ENCODE measurements at places on chromosomes 1 and 21.

DNA sequence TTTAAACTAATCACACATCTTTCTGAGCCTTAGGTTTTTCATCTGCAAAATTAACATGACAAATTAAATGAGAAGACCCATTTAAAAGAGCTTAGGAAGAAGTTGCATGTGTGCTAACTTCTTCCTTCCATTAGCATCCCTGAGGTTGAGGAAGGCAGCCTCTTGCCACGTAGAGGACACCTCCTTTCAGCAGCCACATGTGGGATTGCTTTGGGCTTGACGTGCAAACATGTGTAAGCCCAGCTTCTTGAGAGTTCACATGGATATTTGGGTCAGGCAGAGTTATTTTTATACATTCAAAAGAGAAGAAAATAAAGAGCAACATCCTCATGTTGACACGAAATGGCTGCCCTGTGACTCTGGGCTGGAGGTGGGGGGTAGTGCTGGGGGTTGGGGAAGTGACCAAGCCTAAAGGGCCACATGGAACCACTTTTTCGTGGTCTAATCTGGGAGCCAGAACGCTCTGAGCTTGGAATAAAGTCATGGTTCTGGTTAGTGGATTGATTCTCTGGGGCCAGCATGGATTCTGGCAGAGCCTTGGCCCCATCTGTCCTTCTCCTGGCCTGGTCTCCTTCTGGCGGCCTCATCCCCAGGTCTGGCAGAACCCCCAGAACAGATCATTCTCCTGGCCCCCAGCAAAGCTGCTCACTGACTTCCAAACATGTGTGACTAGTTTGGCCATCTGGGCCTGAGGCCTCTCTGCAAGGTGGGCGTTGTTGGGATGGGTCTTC, 137.1 kb upstream of the USP24 start:
- DNase-seq = no peak

GRCh38 chr1:43678940-43679339, 28.4 kb upstream of the ST3GAL3 start:
- no peak for DNase-seq

DNA sequence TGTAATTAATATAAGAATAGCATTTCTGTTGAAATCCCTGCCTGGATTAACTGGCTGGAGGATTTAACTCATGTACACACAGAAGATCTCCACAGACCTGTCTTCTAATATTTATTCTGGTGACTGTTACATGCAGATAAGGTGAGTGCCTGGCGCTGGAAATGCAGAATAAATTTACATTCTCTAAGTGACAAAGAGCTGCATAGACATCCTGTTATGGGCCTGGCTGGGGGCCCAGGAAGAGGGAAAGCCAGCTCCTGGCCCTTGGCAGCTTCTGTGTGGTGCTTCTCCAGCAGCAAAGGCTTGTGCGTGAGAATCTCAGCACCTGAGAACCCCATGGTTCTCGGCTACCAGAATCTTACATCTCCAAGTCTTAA, 446.6 kb downstream of the PTPRU start:
- no peak for DNase-seq

DNA sequence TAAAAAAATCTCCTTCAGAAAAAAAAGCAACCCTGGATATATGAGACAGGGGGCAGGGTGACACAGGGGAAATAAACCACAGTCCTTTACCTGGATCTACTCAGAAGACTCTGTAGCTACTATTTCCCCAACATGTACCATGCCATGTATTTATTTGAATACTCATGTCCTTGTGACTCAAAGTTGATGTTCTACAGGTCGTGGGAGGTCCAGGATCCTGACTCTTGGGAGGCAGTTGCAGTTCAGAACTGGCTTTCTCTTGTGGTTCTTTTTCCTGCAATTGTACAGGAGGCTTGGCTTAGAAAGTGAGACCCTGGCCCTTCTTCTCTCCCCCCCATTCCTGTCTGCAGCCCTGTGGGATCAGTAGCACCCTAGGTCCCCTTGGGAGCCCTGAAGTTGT, 5.8 kb upstream of the IL24 start:
- no peak for DNase-seq

Measured in Ammon's horn (tissue), 1 donor.